Esophagus muscularis mucosa (tissue), 4 donors: ENCODE measurements at places on chromosomes 2 and 18. TPM values are rescaled to one million over a fixed set of nuclear protein-coding genes. Genes with fewer than 3 reads are reported as not detected.
A peak's percentile ranks its signal among the peaks of the same experiment; 100 is the strongest.

GRCh38 chr2:79855264-79856006 lies 342.6 kb downstream of the CTNNA2 start:
- DNase-seq, result peak; percentile 77

GRCh38 chr2:37982147-37982582 lies 57.1 kb downstream of the RMDN2 start:
- DNase-seq, result peak; percentile 95

DNA sequence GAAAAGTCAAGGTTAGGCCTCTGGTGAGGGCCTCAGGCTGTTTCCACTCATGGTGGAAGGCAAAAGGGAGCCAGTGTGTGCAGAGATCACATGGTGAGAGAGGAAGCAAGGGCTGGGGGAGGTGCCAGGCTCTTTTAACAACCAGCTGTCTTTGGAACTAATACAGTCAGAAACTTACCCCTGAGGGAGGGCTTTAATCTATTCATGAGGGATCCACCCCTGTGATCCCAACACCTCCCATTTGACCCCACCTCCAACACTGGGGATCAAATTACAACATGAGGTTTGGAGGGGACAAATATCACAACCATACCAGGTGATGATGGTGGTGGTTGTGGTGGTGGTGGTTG lies 10.9 kb downstream of the POLI start:
- no peak for DNase-seq

DNA sequence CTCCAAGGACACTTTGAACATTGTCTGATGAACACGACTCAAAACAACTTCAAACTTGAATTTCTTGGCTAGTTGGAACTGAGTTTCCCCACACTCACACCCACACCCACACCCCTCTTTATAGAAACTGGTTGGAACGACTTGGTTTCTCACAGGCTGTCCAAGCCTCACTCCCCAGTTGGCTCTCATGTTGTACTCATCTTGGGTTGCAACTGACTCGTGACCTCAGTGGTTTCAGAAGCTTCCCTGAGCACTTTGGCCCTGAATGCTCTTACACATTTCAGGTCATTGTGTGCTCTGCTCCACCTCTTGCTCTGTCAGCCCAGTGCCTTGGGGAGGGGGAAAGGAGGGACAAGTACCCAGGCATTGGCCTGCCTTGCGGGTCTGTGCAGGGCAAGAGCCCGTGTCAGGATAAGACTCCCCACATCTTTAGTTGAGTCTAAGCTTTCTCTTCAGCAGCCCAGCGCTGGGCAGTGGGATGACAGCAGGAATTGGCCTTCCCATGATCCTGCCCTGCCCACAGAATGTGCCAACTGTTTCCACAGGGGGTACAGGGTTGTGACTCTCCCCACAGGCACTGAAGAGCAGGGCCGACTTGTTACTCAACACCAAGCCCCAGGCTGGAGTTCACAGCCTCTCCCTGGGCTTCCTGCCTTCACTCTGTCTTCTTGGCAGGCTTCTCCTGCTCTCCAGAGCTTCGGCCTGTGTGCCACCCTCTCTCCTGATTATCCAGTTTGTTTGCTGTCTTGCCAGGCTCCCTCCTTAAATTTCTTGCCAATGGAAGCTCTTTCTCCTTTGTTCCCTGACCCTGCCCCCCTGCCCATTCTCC lies 104.6 kb downstream of the RTN4 start:
- DNase-seq, result no peak

GRCh38 chr2:156343096-156343939 lies 10.8 kb upstream of the NR4A2 start:
- DNase-seq, result no peak

- no peak for DNase-seq
These were observed 221.1 kb downstream of the ALPK2 start for GRCh38 chr18:58407649-58408407.

DNA sequence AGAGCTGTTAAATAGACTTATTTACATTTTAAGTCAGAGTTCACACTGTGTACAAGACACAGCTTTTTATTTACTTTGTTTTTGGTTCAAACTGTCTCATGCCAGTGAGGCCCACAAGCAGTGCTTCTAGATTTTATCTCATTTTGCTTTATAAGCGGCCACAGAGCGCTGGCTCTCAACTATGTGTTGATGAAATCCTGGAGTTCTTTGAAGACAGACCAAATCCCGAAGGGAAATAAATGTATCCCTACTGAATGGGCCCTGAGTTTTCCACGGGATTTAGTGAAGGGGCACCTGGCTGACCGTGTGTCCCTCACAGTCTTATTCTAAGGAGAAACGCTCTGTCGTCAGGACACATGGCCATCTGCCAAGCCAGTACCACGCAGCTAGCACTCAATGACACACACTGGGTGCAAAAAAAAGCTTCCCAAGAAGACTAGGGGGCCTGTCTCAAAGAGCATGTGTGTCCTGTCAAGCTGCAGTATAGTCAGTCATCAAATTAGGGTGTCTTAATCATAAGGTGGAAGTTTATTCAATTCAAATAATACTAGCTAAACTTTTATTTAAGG lies 23.4 kb downstream of the LYPD1 start:
- DNase-seq, result no peak

GRCh38 chr2:233643128-233643527 lies 6.9 kb downstream of the UGT1A10 start:
- no peak for DNase-seq

DNA sequence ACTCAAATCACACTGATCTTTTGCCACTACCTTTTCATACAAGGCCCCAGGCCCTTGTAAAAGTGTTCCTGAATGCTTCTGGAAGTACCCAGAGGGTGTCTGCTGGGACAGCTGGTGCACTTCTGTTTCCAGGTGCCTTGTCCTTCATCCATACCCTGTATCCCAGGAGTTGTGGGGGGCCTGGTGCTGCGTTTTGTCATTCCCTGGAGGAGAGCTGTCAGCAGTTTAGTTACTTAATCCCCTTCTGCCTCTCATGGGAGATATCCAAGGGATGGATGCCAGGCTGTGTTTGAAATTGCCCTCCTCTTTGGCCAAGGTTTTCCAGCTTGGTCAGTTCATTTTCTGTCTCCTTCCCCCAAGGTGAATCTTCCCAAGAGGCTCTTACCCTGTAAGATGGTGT lies 158.3 kb downstream of the WDSUB1 start:
- no peak for DNase-seq

NIFK gene
- total RNA-seq, result 19.8 TPM

- DNase-seq, result no peak
These were observed 66.9 kb upstream of the NCKAP5 start for GRCh38 chr2:133635131-133635530.

NPPC gene
- 0.98 TPM for total RNA-seq

- DNase-seq, result no peak
These were observed 15.4 kb downstream of the IL1B start for GRCh38 chr2:112821142-112821541.

COLEC12 gene
- 22.0 TPM for total RNA-seq

GKN1 gene
- total RNA-seq, result not detected

- no peak for DNase-seq
These were observed 125.2 kb downstream of the INHBB start for GRCh38 chr2:120471166-120471565.

MRO gene
- 1.4 TPM for total RNA-seq

- DNase-seq, result no peak
These were observed 117.2 kb upstream of the NCK2 start for GRCh38 chr2:105627534-105627933.

DNA sequence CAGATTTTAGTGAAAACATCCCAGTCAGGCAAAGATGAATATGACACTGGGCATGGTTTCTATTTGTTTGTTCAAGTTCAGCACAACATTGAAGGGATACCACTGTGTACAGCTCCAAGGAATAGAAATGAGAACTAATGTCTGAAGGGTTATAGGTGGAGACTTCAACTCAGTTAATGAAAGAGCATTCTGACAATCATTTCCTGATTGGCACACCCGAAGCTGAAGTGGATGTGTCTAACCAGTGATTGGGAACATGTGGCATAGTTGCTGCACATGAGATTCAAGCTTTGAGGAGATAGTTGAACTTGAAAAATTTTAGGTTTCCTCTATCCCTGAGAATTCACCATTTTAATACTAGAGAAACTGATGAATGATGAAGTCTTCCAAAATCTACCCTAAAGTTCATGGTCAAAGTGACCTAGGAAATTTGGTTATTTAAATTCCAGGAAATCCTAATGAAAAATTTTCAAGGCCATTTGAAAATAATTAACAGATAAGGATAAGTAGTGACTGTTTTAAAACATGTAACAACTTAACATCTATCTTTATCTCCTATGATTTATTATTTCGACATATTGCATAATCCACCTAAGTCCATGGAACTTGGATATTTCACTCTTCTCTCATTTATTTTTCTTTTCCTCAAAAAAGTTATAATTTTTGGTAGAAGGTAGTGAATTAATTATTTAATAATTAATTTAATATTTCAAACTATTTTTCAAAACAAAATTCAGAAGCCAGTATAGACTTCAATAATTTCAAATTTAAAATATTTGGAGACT lies 38.0 kb downstream of the SLC9A4 start:
- peak; percentile 37 for DNase-seq

DNA sequence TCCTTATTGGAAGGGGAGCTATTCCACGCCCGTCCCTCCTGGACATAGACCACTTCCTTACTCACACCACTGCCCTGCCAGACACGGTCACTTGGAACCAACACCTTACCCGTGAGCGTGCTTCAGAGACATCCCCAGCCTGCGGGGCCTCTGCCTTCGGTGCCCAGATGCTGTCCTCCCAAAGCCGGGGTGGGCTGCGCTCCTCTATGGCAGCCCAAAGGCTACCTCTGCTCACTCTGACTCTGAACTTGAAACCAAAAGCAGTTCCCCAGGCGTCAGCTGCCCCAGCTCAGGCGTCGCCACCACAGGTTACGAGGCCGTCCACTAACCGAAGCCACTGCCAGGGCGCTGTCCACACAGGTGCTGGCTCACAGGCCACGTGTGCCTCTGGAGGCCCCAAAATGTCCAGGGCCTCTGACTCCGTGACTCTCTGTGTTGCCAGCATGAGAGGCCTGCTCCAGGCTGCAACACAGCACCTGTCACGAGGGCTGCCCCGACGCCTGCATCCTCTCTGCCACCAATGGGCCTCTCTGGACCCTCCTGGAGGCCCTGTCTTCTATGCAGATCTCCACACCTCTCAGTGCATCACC lies 23.8 kb downstream of the HDAC4 start:
- DNase-seq, result no peak

TMEM200C gene
- 0.92 TPM for total RNA-seq

CFAP53 gene
- 0.40 TPM for total RNA-seq

- no peak for DNase-seq
These were observed 306.2 kb downstream of the FSIP2 start for GRCh38 chr2:186044761-186045160.

UCN gene
- total RNA-seq, result 2.8 TPM

GRCh38 chr2:197674591-197674990 lies 796 bp downstream of the RFTN2 start:
- no peak for DNase-seq

FOXD4L1 gene
- not detected for total RNA-seq

DNA sequence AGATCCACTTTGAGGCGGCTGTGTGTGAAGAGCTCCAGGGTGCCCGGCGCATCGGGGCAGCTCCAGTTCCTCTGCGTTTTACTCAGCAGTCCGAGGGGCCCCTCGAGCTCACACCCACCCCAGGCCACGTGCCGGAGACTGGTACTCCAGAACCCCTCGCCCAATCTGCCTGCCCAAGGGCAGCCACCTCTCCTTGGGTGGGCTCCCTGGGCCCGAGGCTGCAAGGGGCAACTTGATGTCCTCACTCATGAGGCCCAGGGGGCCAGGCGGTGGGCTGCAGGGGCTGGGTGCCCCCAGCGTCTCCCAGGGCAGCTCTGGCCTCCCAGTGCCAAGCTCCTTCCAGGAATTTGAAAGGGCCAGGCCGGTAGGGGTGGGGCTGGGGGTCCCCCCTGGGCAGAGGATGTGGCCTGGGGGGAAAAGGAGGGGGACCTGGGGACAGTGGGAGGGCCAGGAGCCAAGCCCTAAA lies 16.7 kb downstream of the RAMP1 start:
- no peak for DNase-seq

- no peak for DNase-seq
These were observed 48.9 kb downstream of the BMPR2 start for GRCh38 chr2:202425036-202425435.

DNA sequence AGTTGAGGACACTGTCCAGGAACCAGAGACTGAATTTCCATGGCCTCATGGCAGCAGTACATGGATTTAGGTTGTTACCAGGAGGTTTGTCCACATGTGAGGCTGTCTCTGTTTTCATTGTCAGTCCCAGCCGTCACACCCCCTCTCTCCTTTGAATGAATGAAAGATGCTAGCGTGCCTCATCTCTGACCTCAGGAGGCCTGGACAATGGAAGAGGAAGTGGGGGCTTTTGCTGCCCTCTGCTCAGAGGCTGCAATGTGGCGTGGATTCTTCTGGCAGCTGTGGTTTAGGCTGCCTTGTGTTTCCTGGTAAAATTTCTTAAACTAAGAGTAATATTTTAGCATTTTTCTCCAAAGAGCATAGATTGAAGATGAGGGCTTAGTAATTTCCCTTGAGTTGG lies 47.5 kb downstream of the RAB31 start:
- peak; percentile 26 for DNase-seq

DNA sequence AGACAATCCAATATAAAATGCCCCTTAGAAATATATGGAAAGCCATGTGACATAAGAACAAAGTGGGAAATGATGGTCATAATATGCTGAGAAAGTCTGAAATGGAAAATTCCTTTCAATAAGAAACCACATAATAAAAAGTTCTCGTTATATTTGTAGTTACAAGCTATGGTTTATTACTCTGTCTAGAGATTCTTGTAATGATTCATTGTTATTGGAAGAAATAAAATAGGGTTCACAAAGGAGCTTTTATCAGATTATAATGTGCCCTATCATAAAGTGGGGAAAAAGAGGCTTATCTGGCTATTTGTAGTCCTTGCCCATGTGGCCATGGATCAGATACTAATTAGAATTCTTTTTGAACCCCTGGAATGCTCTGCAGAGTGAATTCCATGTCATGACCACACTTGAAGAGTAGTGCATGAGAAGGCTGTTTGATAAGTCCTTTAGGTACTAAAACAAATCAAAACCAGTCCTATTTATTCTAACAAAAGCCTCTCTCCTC lies 420.7 kb upstream of the NRP2 start:
- DNase-seq, result no peak

DNA sequence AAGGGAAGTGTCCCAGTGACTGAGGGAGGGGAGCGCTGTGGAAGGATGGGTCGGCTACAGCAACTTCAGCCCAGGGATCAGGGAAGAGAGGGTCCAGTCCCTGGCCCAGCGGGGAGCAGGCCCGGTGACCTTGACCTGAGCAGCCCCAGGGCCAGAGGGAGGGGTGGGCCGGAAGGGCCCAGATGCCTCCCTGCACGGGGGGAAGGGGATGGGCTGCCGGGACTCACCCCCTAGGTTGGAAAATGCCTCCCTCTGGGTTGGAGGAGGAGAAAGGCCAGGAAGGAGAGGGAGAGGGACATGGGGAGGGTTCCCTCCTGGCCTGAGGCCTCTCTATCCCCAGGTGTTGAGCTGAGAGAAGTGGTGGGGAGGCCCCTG lies 19.8 kb downstream of the GPC1 start:
- no peak for DNase-seq
